Adrenal gland (tissue), 19 donors: ENCODE measurements at places on chromosomes 16 and 17. TPM values are rescaled to one million over a fixed set of nuclear protein-coding genes. Genes with fewer than 3 reads are reported as not detected.

- no peak for DNase-seq
These were observed 41.1 kb upstream of the GSE1 start for GRCh38 chr16:85571813-85572619.

- DNase-seq: no peak
These were observed 3.1 kb downstream of the MINK1 start for GRCh38 chr17:4836221-4836620.

GRCh38 chr16:85360323-85361277, 248.3 kb upstream of the CIBAR2 start:
- no peak for DNase-seq

DNA sequence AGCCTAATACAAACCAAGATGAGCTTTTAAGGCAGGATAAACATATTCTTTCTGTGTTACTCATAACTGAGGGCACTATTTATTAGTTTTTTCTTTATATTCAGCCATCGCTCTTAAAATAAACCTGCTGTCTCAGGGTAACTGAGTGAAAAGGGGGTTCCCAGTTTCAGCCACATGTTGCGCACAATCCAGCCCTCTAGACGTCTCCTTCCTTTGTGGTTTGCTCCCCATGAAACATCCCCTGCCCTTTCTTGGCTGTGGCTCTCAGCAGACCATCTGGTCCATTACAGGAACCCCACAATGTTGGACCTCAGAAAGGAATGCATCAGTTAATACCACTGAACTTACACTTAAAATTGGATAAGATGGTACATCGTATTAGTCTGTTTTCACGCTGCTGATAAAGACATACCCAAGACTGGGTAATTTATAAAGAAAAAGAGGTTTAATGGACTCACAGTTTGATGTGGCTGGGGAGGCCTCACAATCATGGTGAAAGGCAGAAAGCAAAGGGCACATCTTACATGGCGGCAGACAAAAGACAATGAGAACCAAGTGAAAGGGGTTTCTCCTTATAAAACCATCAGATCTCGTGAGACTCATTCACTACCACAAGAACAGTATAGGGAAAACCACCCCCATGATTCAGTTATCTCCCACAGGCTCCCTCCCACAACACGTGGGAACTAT, 12.6 kb upstream of the IL21R start:
- peak; percentile 23 for DNase-seq

- no peak for DNase-seq
These were observed 283.1 kb upstream of the TNRC6C start for GRCh38 chr17:77675411-77675810.

TEKT1 gene
- total RNA-seq: 0.06 TPM

ZG16B gene
- 1.2 TPM for total RNA-seq

- DNase-seq: no peak
These were observed 487 bp downstream of the SRL start for GRCh38 chr16:4241258-4241927.

DNA sequence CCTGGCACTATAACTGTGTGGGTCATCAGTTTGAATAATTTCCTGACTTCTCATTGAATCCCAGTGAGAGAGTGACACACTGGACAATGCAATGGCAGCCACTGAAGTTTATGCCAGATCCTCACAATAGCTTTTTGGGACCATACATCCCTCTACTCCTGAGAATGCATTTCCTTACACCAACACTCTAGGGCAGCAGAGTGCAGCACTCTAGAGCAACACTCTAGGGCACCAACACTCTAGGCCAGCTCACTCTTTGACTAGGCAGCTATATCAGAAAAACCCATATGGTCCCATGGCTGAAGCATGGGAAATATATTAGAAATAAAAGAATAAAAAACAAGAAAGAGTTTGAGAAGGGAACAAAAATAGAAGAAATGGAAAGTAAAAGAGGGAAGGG, 309.2 kb downstream of the MAP2K6 start:
- DNase-seq: no peak

VAT1L gene
- 103 TPM for total RNA-seq

- no peak for DNase-seq
These were observed 11.1 kb downstream of the HROB start for GRCh38 chr17:44152875-44153274.

- no peak for DNase-seq
These were observed 17.8 kb downstream of the CDH8 start for GRCh38 chr16:62018301-62019060.

GRCh38 chr17:73388578-73388905, 76.7 kb upstream of the CDC42EP4 start:
- DNase-seq: no peak

DNA sequence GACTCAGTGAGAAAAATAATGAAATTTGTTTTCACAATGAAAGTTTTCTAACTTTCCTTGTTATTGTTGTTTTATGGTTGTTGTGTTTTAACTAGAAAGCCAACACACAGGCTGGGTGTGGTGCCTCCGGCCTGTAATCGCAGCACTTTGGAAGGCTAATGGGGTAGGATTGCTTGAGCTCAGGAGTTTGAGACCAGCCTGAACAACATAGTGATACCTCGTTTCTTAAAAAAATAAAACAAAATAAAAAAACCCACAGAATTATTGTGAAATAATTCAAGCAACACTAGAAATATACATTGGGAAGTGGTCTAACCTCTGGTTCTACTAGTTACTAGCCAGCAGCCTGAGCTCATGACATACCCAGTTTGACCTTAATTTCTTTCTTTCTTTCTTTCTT, 630 bp downstream of the MILR1 start:
- no peak for DNase-seq

DNA sequence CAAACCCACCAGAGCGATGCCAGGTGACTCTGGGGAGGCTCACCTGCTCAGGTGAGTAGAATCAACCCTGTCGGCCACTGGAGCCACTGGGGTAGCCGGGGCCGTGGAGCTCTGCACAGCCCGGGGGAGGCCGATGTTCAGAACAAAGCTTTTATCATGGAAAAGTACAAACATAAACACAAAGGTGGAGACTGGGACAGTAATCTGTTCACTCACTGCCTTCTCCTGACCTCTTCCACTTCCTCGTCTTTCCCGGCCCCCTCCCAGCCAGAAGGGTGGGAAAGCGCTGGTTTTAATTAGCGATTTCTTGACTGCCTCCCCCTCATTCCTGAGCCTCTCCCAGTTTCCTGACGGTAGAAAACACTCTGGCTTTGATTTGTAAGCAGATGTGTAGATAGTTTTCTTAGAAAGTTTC, 9.8 kb upstream of the TEX19 start:
- no peak for DNase-seq

DNA sequence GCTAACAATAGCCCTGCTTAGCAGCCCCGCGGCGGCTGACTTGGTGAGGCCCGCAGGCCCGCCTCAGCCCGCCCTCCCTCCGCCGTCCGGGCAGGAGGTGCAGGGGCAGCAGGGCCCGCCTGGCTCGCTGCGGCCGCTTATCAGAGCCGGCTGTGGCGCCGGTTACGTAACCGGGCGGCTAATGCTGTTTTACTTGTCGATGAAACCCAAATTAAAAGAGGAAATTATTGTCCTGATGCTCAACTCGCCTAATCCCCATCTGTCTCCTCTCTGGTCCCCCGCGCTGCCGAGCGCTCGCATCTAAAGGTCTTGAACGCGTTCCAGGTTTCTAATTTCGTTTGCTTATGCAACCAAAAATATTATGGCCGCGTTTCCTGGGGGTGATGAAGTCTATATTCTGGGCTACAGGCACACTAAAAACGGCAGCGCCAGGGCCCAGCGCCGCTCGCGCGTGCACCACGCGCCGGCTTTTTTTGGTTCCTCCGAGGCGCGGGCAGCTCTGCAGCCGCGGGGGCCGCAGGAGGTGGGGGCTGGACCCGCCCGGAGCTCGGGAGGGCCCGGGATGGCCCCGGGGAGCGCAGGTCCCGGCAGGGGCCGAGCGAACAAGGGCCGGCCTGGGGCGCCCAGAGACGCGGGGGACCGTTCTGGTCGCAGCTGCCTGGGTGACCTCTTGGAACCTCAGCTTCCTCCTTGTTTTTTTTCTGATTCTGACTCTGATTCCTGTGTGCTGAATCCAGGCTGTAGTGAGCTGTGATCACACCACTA, 65.2 kb upstream of the TOB1 start:
- peak; percentile 88 for DNase-seq

DNA sequence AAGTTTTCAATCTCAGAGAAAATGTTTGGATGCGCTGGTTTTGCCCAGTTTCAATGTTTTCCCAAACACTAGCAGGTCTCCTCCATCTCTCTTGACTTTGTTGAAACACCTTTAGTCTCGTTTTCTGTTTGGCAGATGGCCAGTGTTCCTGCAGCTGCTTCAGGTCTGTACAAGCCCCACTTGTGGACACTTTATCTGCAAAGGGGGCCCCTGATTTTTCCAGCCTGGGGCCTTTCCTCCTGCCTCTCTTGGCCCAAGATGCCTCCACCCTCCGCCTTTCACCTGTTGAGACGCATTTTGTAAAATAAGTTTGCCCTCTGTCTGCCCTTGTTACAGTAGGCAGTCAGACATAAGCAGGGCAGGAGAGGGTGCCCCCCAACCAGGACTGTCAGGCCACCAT, 21.8 kb upstream of the PRM1 start:
- no peak for DNase-seq

DNA sequence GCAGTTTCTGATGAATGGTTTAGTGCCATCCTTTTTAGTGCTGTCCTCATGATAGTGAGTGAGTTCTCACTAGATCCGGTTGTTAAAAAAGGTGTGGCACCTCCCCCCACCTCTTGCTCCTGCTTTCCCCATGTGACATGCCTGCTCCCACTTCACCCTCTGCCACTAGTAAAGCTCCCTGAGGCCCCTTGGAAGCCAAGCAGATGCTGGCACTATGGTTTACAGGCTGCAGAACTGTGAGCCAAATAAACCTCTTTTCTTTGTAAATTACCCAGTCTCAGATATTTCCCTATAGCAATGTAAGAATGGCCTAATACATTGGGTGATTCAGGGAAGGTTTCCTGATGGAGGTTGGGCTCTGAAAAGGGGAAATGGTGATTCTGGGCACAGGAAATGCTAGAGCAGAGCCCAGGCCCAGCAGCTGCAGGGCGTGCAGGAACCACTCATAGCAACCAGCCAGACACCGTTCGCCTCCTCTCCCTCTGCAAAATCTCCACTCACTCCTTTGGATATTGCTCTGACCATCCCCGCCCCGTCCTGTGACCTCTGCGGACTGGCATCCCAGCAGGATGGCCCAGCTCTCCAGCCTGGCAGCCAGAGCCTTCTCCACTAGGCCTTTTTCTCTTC, 2.6 kb upstream of the ADORA2B start:
- peak; percentile 21 for DNase-seq

SOST gene
- total RNA-seq: not detected

- DNase-seq: no peak
These were observed 357.4 kb upstream of the CA10 start for GRCh38 chr17:52515927-52516326.

P2RX5 gene
- 0.52 TPM for total RNA-seq

GRCh38 chr17:35428229-35428628, 4.1 kb downstream of the SLFN12 start:
- DNase-seq: no peak

GRCh38 chr16:1102921-1103635, 7.0 kb upstream of the C1QTNF8 start:
- DNase-seq: peak; percentile 70

- DNase-seq: peak; percentile 19
These were observed 8.8 kb upstream of the LPCAT2 start for GRCh38 chr16:55499951-55500529.

MFAP4 gene
- total RNA-seq: 84.5 TPM

KRT25 gene
- not detected for total RNA-seq
